ENCODE measurements at places on chromosomes 7 and 10. TPM values are rescaled to one million over a fixed set of nuclear protein-coding genes. Genes with fewer than 3 reads are reported as not detected.

The CYP26C1 gene
- total RNA-seq, result not detected

DNA sequence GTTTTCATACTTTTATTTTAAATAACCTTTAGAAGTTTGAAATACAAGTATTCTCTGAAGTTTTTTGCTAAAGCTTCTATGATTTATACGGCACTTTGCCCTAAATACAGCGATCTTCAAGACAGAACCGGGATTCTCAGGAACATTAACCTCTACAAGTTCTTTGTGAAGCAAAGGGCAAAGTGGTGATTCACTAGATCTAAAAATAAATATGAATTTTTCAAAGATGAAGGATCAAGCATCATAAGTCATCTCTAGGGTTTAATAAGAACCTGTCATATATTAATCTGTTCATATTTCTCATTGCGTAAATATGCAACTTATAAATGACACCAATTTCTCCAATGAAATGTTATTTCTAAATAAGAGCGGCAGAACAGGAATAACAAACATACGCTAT is 30.7 kb downstream of the DGKB start:
- DNase-seq, result no peak

The NDUFA5 gene
- total RNA-seq, result 139 TPM

- DNase-seq, result no peak
Measured at GRCh38 chr7:102291056-102291915, 4.6 kb downstream of the SH2B2 start.

GRCh38 chr7:21413502-21413901 is 14.4 kb upstream of the SP4 start:
- DNase-seq, result no peak

All from psoas muscle (tissue), 8 donors.